ENCODE measurements at places on chromosomes 3 and 15. TPM values are rescaled to one million over a fixed set of nuclear protein-coding genes. Genes with fewer than 3 reads are reported as not detected.
A peak's percentile ranks its signal among the peaks of the same experiment; 100 is the strongest.

DNA sequence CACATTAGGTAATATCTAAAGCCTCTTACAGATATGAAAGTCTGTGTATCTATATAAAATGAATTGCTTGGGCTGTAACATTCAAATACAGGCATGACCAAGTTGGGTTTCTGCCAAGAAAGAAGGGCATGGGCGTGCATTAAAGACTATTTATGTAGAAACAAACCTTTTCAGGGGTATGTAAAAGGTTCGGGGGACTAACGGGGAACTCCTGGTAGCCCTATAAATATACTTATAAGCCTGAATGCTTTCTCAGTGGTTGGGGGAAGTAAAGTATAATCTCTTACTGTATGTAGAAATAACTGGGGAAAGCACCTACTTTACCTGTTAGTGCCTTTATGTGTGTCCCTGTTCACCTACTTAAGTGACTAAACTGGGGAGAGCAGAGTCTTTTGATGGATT lies 154.5 kb upstream of the TBL1XR1 start:
- H3K27me3 ChIP-seq, result no peaks in the 10 kb centered on the region
- no peak for DNase-seq
- H3K4me1 ChIP-seq, result no peaks in the 10 kb centered on the region
- peak overlapping the region; percentile 88 for H3K27ac ChIP-seq
- H3K36me3 ChIP-seq, result no peaks in the 10 kb centered on the region

Gene MASP1
- total RNA-seq, result 11.1 TPM

DNA sequence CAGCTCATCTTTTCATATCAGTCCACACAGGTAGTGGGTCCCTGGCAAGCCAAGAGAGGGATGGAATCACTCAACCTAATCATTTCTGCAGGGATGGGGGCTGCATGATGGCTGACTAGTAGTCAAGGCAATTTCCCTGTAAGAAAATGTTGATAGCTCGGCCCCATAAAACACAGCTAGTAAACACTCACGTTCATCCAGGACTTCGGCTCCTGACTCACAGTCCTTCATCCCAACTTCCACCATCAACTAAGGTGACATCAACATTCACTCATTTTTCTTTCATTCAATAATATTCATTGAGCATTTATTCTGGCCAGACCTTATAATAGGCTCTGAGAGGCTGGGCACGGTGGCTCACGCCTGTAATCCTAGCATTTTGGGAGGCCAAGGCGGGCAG lies 4.4 kb upstream of the ACAP2 start:
- H3K4me3 ChIP-seq, result no peak overlapping the region
- peak; percentile 41 for DNase-seq
- no peak overlapping the region for H3K27ac ChIP-seq
- H3K4me1 ChIP-seq, result peaks cover 3% of the 10 kb centered on the region

- H3K36me3 ChIP-seq, result no peaks in the 10 kb centered on the region
- no peak for DNase-seq
- H3K4me1 ChIP-seq, result no peaks in the 10 kb centered on the region
- H3K27ac ChIP-seq, result no peak overlapping the region
- no peak overlapping the region for H3K4me3 ChIP-seq
Observed at GRCh38 chr3:107367353-107367752, 9.9 kb upstream of the CCDC54 start.

DNA sequence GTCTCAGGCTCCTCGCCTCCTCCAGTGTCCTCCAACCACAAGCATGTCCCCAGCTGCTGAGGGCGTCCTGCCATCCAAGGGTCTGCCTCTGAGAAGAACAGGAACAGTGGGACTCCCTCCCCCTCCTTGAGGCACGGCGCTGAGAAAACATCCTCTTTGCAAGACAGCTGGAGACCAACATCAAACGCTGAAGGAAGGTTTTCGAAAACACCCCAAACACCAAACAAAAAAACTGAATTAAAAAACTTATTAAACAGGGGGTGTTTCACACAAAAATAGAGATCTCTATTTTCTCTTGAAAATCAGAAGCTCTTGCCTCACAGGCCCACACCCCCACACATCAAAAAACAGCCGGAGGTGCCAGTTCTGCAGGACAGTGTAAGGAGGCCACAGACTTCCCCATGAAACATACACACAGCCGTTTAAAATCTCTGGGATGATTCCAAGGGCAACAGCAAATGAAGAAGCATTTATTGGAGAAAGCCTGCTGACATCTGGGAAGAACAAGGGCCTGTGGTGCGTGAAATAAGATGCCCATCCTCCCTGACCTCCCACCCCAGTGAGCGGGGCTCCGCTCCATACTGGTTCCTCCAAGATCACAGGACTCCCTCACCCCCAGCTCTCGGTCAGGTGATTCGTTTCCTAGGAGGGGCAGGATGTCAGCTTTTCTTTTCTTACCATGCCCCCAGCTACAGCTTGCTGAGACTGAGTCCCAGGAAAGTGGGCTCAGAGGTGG lies 71.3 kb downstream of the NUP210 start:
- H3K4me3 ChIP-seq, result no peak overlapping the region
- H3K27ac ChIP-seq, result no peak overlapping the region
- H3K36me3 ChIP-seq, result no peaks in the 10 kb centered on the region
- no peaks in the 10 kb centered on the region for H3K27me3 ChIP-seq

Measured in colonic mucosa (tissue), 4 donors.